ENCODE measurements at places on chromosomes 11 and 22.

GRCh38 chr11:134372536-134372935 lies 39.5 kb downstream of the B3GAT1 start:
- DNase-seq, result no peak

DNA sequence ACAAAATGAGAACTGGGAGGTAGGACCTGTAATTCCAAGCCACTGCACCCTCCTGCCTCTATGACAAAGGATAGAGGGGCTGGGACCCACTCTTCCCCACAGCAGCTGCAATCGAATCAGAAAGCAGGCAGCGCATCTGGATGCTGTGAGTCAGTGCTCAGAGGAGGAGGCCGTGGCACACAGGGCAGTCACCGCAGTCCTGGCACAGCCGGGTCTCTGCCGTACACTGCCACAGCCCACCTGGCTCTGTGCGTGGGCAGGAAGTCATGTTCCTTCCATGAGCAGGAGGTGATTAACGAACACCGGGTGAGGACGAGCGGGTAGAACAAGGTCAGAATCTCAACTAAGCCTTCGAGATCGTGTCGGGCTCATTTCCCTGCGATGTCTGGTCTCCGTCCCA lies 30.2 kb upstream of the PPFIA1 start:
- no peak for DNase-seq

DNA sequence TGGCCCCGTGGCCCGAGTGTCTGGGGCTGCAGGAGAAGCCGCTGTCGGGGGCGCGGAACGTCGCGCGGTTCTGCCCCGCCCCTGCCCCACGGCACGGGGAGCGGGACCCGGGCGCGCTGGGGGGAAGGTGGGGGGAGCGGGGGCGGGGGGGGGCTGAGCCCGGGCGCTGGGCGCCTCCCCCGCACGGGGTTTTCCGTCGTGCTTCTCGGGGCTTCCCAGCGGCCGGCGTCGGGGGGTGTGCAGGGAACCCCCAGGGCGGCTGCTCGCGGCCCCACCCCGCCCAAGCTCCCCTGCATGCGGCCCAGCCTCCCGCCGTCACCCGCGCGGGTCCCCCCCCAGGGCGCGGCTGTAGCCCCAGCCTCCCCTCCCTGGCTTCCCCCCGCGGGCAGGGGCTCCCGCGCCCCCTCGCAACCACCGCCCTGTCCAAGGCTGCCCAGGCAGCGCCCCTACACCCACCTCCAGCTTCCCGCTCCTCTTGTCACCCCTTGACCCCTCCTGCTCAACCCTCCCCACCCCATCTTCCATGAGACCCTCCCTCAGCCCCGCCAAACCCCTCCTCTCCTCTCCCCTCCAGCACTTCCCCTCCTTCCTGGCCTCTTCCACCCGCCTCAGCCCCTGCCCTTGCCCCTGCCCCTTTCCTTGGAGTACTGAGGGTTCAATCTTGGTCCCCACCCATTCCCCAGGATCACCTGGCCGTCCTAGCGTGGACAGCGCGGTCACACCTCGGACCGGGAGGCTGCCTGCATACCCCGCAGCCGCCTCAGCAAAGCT lies 1.7 kb downstream of the IL17REL start:
- DNase-seq, result peak; percentile 79

- DNase-seq, result no peak
Measured at GRCh38 chr11:47791774-47792430, 24.8 kb upstream of the FNBP4 start.

All from CD4-positive, alpha-beta T cell treated with Interleukin-17A for 1 hour (primary cell).